ENCODE measurements at places on chromosomes 5 and 9. TPM values are rescaled to one million over a fixed set of nuclear protein-coding genes. Genes with fewer than 3 reads are reported as not detected.

The CD14 gene
- 235 TPM for total RNA-seq

GRCh38 chr9:38626006-38626405 is 5.6 kb upstream of the ANKRD18A start:
- H3K27ac ChIP-seq = no peak overlapping the region
- peaks cover 5% of the 10 kb centered on the region for H3K27me3 ChIP-seq
- H3K4me1 ChIP-seq = peaks cover 12% of the 10 kb centered on the region
- H3K36me3 ChIP-seq = no peaks in the 10 kb centered on the region

The ADAMTS13 gene
- total RNA-seq = 1.3 TPM

GRCh38 chr5:43485406-43485805 is 1.7 kb upstream of the TMEM267 start:
- no peak overlapping the region for H3K4me3 ChIP-seq
- H3K4me1 ChIP-seq = peaks cover 21% of the 10 kb centered on the region
- no peak overlapping the region for H3K27ac ChIP-seq

The PRR16 gene
- 25.5 TPM for total RNA-seq

DNA sequence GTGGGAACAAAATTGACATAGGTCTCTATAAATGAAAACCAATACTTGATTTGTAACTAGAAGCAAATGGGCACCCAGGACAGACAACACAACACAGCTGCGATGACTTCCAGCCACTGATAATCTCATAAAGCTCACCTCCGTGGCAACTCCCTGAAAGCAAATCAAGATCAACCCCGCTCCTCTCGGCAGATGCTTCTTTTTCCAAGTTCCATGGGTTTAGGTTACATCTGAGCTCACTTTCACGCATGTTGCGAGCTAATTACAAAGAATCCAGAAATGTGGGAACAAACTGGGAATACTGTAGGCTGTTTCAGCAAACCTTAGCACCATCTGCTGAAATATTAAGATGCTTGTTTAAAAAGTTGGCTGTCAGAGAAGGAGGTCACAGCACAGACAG is 153.9 kb downstream of the ELAVL2 start:
- no peak for DNase-seq
- H3K4me1 ChIP-seq = no peaks in the 10 kb centered on the region
- H3K27me3 ChIP-seq = no peaks in the 10 kb centered on the region

- H3K4me1 ChIP-seq = no peaks in the 10 kb centered on the region
- H3K36me3 ChIP-seq = no peaks in the 10 kb centered on the region
- no peak overlapping the region for H3K27ac ChIP-seq
- no peak for DNase-seq
- no peaks in the 10 kb centered on the region for H3K27me3 ChIP-seq
These were observed 564.8 kb upstream of the CLINT1 start for GRCh38 chr5:158423623-158424200.

DNA sequence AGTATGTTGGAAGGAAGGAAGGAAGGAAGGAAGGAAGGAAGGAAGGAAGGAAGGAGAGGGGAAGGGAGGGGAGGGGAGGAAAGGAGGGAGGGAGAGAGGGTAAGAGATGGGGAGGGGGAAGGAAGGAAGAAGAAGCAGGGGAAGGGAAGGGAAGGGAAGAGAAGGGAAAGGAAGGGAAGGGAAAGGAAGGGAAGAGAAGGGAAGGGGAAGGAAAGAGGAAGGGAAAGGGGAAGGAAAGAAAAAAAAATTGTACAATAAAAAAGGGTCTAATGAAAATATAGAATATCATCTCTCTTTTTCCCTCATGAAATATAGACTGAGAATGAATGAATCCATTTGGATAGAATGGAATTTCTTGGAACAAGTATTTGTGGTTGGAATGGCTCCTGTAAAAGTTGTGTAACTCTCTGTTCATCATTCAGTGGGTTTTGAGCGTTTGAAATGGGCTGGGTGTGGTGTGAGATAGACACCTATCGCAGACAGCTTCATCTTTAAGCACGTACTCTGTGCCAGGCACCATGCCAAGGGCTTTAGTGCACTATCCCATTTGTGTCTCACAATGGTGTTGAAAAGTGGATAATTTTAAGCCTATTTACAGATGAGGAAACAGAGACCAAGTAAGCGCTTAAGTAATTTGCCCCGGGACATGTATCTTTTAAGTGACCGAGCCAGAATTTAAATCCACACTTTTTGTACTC is 11.6 kb upstream of the PAPPA start:
- no peaks in the 10 kb centered on the region for H3K27me3 ChIP-seq
- no peak overlapping the region for H3K27ac ChIP-seq
- no peak for DNase-seq
- no peak overlapping the region for H3K4me3 ChIP-seq
- no peaks in the 10 kb centered on the region for H3K36me3 ChIP-seq

DNA sequence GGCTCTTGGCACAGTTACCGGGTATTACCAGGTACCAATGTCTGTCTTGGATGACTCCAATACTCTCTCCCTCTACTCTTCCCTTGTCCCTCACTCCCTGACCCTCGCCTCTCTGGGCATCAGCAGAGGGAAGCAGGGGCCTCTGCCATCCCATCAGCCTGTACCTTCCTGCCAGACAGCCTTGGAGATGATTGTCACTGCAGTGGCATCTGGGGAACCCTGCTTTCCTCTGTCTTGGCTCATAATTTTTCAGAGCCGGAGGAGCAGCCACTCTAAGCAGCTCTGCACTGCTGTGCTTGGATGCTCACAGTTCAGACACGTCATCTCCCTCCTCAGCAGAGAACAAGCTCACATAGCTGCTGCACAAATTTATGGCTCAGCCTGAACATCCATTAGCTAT is 274.1 kb downstream of the SMARCA2 start:
- H3K4me3 ChIP-seq = no peak overlapping the region
- no peak overlapping the region for H3K27ac ChIP-seq
- no peaks in the 10 kb centered on the region for H3K4me1 ChIP-seq

The PCDHB11 gene
- 6.0 TPM for total RNA-seq

GRCh38 chr5:164721116-164721515 is 1215.7 kb downstream of the MAT2B start:
- H3K27ac ChIP-seq = no peak overlapping the region
- no peaks in the 10 kb centered on the region for H3K27me3 ChIP-seq
- no peaks in the 10 kb centered on the region for H3K36me3 ChIP-seq
- no peaks in the 10 kb centered on the region for H3K4me1 ChIP-seq
- DNase-seq = no peak
- no peak overlapping the region for H3K4me3 ChIP-seq

- H3K27me3 ChIP-seq = no peaks in the 10 kb centered on the region
- no peak overlapping the region for H3K27ac ChIP-seq
- H3K36me3 ChIP-seq = no peaks in the 10 kb centered on the region
- H3K4me1 ChIP-seq = no peaks in the 10 kb centered on the region
These were observed 476.6 kb upstream of the WWC1 start for GRCh38 chr5:167814828-167815227.

GRCh38 chr5:153572411-153573145 is 82.1 kb downstream of the GRIA1 start:
- peaks cover 59% of the 10 kb centered on the region for H3K4me1 ChIP-seq
- peak overlapping the region; percentile 46 for H3K27ac ChIP-seq
- H3K36me3 ChIP-seq = no peaks in the 10 kb centered on the region
- no peak overlapping the region for H3K4me3 ChIP-seq
- no peak for DNase-seq

DNA sequence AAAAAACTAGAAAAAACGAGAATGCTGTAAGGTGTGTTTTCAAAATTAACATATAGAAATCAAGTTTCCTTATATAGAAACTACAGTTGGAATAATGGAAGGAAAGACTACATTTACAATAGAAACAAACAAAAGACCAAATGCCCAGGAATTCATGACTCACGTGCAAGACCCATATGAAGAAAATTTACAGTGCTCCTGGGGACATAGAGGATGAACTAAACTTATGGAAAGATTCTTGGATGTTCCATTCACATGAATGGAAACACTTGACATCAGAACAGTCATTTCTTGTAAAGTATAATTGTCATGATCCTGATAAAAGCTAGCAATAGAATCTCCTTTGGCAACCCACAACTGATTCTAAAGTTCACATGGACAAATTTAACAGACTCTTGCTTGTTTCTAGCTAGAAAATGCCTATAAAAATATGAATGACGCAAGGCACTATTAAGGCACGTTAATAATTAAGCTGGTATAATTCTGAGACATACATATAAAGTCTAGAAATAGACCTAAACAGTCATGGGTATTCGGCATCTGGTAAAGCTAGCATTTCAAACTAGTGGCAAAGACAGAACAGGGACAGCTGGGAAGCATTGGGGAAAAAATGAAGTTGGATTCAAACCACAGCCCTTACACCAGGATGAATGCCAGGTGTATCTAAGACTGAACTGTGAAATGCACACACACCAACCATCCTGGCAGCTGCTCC is 5.1 kb upstream of the ZFP62 start:
- H3K27ac ChIP-seq = no peak overlapping the region
- H3K4me1 ChIP-seq = peaks cover 6% of the 10 kb centered on the region
- H3K36me3 ChIP-seq = no peaks in the 10 kb centered on the region
- H3K27me3 ChIP-seq = no peaks in the 10 kb centered on the region
- DNase-seq = no peak

The TMEM174 gene
- total RNA-seq = not detected

DNA sequence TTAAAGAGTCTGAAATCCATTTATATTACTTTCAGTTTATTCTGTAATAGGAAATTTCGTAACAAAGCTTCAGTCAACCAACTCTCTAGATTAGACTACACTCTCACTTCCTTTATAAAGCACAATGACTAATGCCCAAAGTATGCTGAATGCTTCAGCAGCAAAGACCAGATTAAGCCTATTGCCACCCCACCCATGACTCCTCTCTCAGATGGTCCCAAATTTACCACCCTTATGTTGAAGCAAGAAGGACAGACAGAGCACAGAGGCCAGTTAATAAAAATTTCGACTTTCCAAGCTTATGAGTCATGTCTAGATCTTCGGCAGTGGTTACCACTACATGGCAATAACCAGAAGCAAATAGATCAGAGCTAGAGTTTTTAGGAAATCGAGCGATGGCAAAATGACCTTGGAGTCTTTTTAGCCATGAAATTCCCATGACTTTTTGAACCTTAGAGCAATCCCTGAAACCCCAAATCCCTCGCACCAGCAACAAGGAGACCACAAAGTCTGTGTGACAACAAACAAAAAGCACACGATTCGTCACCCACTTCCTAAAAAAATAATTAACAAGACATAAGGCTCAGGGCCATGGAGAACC is 287.8 kb upstream of the RASA1 start:
- H3K27ac ChIP-seq = no peak overlapping the region
- H3K36me3 ChIP-seq = no peaks in the 10 kb centered on the region
- peak overlapping the region; percentile 32 for H3K4me3 ChIP-seq
- DNase-seq = no peak
- no peaks in the 10 kb centered on the region for H3K4me1 ChIP-seq

The FBP2 gene
- not detected for total RNA-seq

DNA sequence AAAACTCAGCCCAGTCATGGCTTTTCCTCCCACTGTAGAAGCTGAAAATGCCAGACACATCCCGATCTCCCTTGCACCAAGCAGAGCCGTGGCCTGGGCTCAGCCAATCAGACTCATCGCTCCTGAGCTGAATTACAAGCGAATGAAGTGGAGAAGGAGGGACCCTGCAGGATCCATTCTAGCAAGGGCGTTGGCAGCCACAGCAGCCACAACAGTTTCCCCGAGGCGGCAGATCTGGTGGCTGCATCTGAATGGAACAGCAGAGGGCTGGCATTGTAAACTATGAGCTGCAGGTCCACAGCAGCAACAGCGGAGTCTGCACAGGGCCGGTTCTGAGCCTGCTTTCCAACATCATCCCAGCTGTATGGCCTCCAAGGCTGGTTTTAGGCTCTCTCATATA is 23.8 kb downstream of the ALG2 start:
- no peaks in the 10 kb centered on the region for H3K27me3 ChIP-seq
- H3K27ac ChIP-seq = no peak overlapping the region
- no peak overlapping the region for H3K4me3 ChIP-seq

The PRSS3 gene
- not detected for total RNA-seq

DNA sequence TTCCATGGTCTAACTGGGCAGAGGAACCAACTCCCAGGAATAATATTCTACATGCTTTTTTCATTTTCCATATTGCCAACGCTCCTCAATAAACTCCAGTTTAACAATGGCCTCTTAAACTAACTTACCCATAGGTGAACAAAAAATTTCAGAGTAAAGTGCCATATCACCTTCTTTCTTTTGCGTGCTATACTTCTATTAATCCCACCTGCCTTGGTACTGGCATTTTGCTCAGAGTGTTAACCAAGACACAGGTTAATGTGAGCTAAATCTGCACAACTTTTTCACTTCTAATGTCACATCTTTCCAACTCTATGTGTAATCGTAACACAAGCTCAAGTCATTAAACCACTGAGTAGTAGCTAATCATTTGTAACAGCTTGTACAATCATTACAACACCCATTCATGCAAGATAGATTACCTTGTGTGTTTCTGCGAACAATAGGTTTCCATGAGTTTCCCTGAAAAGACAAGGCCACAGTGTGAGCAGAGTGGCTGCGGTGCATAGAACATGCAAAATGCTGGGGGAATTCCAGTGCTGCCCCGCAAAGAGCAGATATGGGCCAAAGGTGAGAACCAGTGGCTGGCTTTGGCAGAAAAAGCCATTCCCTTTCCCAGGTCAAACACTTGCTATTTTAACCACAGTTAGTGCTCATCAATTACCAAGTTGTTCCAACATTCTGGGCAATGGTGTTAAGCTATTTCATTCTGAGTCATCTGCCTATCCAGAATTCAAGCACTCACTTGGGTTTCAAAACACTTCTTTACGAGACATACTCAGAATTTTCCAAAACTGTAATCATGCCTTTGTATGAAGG is 42.8 kb downstream of the TIMD4 start:
- H3K27me3 ChIP-seq = no peaks in the 10 kb centered on the region
- no peak overlapping the region for H3K4me3 ChIP-seq

DNA sequence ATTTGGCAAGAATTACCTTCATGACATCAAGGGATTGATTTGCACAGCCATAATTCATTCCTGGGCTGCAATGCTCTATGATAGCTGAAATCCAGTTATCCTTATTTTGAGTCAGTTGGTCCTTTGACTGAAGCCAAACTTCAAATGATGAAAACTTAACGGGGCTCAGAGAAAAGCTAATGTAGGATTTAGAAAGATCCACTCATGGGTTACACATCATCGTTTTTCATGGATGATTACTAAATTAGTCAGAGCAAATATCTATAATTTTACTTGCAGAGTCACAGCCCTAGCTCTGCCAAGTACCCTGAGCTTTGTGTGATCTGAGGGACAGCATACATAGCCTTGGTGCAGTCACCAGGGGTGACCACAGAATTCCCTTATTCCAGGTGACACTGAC is 27.3 kb upstream of the MUSK start:
- no peak for DNase-seq
- no peak overlapping the region for H3K4me3 ChIP-seq
- no peaks in the 10 kb centered on the region for H3K27me3 ChIP-seq
- no peaks in the 10 kb centered on the region for H3K36me3 ChIP-seq
- H3K4me1 ChIP-seq = no peaks in the 10 kb centered on the region
